ENCODE measurements at places on chromosomes 7 and 10.

GRCh38 chr7:116726713-116727431, 54.9 kb downstream of the MET start:
- DNase-seq: no peak

GRCh38 chr7:93048136-93048930, 69.4 kb downstream of the SAMD9 start:
- DNase-seq: no peak

- no peak for DNase-seq
Measured at GRCh38 chr7:137664846-137665245, 181.9 kb downstream of the DGKI start.

DNA sequence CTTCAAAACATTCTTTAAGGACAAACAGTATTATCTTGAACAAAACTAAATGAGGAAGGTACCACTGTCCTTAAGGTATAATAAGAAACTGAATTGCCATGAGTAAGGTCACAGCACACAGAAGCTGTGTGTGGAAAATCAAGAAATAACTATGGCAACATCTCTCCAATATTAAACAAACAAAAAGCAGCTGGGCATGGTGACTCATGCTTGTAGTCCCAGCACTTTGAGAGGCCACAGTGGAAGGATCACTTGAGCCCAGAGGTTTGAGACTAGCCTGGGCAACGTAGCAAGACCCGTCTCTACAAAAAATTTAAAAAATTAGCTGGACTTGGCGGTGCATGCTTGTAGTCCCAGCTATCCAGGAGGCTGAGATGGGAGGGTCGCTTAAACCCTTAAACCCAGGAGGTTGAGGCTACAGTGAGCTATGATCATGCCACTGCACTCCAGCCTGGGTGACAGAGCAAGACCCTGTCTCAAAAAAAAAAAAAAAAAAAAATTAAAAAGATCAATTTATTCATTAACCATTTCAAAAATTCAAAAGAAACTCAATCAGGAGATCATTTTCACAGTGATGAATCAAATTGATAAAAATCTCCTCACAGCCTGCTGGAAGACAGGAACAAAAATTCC, 195.4 kb downstream of the SKIDA1 start:
- no peak for DNase-seq

- no peak for DNase-seq
Measured at GRCh38 chr10:29543715-29544114, 91.1 kb downstream of the SVIL start.

DNA sequence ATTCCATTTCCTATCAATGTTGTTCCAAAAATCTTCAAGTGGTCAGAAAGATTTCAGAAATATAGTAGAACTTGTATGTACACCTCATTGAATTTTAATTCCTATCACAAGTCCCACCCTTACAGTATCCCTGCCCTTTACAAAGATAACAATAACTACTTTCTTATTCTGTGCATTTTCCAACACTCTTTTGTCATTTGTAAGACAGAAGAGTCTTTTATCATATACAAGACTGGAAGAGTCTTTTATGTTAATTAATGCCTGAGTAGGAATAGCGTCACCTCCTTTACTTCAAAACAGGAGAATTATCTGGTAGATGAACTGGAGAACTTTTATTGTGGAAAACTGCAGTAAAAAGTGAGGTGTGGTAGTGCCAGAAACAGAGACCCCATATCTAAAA, 193.9 kb upstream of the SEMA3C start:
- DNase-seq: no peak

GRCh38 chr7:84247591-84247990, 53.0 kb upstream of the SEMA3A start:
- no peak for DNase-seq

GRCh38 chr7:29479301-29480200, 84.1 kb upstream of the PRR15 start:
- DNase-seq: no peak

GRCh38 chr7:46603296-46603752, 682.3 kb upstream of the IGFBP3 start:
- DNase-seq: no peak

DNA sequence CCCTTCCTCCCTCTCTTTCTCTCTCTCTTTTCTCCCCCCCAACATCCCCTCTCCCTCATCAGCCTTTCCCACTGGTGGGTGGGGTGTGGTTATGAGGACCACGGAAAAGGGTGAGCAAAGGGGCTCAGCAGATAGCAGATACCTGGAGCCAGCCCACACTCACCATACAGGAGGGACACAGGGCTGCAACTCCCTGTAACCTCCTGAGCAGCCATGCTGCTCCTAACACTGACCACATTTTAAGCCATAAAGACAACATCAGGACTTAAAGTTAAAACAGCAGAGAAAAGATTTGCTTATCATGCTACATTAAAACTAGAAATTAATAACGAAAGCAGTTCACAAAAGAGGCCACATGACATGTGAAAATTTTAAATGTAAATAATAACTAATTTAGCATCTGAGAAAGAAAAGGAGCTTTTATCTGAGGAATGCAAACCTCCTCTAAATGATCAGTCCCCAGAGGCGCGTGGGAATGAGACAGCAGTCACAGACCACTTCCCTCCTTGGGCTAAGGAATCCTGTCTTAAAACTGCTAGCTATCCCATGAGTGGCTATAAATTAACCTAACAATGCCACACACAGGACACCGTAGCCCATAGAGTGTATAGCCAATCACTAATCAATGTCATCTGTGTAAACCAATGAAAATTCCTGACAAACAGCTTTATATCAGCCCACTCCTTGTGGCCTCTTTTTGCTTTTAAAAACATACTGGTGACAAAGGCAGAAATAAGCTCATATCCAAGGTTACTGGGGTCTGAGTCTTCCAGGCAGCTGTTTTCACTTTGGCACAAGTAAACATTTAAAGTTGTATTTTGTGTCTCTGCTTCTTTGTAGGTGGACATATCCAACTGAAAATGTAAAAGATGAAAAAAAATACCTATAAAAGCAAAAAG, 33.3 kb downstream of the PKD1L1 start:
- DNase-seq: no peak

DNA sequence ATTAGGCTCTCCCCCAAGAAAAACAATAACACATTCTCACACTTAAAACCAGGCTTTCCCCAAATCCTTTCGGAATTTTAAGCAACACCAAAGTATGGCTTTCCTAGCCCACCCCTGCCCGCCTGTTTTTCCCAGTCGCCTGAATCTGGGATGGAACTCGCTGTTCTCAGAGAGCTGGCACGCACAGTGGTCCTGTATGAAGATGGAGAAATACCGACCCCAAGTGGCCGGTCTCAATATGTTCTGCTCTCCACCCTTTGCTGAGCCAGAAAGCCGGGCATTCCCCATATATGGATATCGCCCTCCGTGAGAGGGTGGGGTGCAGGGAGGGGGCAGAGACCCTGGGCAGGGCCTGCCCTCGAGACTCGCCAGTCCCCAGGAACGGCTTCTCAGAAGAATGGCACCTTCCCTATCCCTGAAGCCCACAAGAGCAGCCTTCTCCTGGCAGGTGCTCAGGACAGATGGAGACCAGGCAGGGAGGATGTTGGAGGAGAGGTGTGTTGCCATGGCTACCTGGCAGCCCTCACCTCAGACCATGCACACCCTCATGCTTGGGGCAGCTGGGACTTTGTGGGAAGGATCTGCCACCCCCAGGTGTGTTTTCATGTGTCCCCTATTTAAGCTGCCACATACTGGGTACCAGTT, 3.4 kb downstream of the TACR2 start:
- DNase-seq: no peak

DNA sequence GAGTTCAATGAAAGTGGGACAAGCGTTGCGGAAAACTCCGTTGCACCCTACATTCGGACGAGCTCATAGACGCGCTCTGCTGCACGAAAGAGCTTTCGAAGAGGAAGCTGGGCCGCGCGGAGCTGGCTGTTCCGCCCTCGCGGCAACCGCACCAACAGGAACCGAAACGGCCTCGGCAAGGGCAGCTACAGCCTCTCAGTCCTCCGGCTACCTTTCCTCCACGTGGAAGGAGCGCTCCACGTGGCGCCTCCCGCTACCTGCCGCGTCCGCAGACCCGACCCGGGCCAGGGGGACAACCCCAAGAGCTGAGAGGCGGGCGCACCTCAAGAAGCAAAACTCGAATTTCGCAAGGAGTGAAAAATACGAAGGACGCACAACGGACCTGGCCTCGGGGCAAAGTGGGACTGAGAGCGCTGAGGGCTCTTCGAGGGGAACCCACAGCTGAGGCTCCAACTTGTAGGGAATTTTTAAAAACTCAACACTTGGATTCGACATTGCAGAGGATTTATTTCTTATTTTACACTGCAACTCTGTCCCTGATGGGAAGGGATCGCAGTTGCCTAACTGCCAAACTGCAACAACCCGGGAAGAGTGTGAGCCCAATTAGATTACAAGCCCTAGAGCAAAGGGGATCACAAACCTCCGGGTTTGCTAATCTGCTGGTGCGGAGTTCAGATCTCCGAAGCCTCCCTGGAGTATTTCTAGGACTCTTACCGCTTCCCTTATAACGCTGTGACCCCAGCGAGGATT, 1.4 kb downstream of the HPSE2 start:
- no peak for DNase-seq

DNA sequence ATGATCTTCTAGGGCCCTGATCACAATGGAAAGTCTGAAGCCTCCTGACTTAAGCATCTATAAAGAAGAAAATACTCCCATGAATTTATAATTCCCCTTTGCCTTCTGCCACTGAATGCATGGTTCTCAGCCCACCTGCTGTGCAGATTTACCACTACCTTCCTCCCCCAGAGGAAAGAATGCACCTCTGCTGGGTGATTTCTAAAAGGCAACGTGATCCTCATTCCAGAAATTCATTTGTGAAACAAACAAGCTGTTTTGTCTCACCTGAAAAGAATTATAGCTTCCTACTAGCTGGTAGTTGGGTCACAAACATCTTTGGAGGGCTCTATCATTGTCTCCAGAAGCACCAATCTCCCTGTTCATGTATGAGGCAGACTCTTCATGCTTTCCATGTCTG, 320.2 kb downstream of the CDC14C start:
- no peak for DNase-seq

GRCh38 chr10:114852197-114852596, 30.6 kb downstream of the FHIP2A start:
- DNase-seq: no peak

GRCh38 chr7:30660331-30661255, 21.7 kb downstream of the CRHR2 start:
- no peak for DNase-seq

DNA sequence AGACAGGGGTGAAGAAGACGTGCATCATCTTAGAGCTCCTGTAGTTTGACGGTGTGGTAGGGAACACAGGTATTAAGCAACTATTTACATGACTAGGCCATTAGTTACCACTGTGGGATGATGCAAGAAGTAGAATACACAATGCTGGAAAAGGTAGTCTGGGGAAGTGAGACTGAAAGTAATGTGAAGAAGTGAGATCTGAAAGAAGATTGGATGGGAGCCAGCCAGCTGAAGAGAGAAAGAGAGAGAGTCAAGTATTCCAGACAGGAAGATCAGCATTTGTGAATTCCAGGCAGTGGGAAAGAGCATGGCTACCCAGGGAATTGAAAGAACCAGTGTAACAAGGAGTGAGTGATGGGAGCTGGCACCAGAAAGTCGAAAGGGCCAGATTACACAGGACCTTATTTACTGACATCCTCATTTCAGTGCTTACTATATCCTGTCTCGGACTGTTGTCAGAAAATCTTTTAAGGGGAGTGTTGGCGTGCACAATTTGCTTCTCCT, 4.0 kb upstream of the CFAP58 start:
- no peak for DNase-seq

DNA sequence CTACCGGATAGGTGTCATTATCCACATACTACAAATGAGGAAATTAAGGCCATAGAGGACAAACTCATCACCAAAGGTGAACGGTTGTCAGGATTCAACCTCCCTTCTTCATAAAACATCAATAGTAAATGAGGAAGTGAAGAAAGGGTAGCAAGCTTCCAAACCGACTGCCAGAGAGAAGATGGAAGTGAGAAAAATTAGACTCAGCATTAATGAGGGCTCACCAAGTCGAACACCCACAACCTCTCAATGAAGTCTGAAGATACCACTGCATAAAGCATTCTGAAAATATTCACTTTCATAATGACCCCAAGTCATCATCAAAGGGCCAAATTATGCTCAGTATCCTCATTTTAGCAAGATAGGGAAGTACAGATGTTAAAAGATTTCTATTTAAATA, 29.6 kb downstream of the ABCB4 start:
- no peak for DNase-seq

DNA sequence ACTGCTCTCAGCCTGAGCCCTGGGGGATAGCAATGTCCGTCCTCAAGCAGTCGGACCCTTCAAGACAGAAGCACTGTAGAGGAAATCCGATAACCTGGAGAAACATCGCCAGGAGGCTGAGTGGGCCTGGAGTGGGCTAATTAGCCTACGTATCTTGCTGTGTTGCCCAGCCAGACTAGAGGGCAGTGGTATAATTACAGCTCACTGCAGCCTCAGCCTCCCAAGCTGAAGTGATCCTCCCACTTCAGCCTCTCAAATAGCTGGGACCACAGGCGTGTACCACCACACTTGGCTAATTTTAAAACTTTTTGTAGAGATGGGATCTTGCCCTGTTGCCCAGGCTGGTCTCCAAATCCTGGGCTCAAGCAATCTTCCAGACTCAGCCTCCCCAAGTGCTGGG, 21.7 kb downstream of the LYZL2 start:
- no peak for DNase-seq

DNA sequence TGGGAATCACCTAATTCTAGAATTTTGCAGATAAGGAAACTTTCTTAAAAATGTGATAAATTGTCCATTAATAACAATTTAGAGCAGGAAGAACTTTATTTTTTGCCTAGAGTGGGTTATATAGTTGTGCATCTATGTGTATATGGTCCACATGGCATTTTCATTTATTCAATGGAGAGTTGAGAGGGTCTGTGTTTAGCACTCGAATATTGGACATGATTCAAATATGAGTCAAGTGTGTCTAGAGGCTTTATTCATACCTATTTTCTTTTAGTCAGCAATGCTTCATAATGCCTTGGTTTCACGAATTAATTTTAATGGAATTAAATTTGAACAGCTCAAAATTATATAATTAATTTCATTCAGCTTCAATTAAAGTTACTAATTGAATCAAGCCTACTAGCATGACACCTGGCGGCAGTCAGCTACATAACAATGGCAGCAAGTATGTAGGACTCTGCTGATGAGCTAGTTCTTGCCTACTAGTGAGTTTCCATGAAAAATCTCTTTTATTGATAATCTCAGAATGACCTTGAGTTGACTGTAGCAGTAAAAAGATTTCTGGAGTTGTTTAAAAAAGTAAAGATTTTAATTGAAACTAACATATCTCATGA, 17.7 kb downstream of the MDFIC start:
- no peak for DNase-seq

All from stimulated activated CD8-positive, alpha-beta memory T cell treated with anti-CD3 and anti-CD28 coated beads, Interleukin-4, amount 100 ng/mL, for 1 hour (primary cell).